Epithelial cell of proximal tubule (primary cell): ENCODE measurements at places on chromosomes 5 and 9.

DNA sequence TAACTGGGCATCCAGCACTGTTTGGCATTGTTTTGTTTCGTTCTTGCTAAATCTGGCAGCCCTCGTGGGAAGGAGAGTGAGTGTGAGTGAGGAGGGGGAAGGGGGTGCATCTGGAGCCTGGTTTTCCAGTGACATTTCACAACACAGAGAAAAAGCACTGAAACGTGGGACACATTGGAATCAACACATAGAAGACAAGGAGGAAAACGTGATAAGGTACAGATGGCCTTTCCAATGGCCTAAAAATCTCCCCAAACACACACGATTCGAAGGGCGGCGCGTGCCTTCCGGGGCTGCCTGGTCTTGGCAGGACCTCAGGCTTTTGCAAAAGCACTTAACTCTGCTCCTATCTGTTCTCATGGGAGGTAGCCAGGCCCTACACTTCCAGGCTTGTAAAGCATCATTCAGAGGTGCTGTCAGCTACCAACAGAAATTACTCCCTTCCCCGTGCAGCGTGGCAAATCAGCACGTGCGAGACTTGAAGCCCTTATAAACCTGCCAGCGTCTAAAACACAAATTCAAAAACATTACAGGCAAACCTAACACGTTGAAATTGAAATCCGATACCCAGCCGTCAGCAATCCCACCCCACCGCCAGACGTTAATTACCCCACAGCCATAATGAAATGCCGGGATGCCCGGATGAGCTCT is 129.4 kb downstream of the OLFM1 start:
- no peak for DNase-seq

DNA sequence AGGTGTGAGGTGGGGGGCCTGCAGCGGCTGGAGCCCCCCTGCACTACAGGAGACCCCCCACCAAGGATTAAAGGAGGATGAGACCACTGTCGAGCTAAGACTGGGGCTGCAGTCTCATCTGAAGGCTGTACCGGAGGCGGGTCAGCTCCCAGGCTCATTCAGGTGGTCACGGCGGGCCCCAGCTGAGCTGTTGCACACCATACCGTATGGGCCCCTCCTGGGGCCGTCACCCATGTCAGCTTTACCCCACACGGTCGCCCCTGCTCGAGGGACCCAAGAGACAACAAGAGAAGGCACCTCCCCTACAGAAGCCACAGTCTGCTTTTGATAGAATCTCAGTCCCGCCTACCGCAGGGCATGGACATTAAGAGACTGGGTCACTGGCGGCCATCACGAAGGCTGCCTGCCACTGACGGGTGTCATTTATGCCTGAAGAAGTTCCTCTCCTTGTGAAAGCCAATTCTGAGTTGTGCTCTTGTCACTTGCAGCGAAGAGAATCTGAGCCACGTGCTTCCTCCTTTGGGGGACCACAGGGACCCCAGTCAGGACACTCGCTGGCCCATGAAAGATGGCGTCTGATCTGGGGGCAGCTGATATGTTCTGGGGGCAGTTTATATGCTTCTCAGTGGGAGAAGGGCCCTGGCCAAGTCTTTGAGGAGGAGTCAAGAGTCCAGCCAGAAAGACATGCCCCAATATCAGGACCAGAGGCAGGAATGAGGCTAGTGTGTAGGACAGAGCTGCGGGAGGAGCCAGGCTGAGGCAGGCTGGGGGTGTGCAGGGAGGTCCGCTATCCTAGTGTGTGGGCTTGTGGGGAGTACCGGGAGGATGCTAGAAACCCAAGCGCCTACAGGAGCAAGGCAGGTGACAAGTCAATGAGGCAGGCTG is 102.4 kb downstream of the ZNF354C start:
- DNase-seq = no peak

GRCh38 chr5:14258840-14259239 is 115.7 kb downstream of the TRIO start:
- DNase-seq = no peak

DNA sequence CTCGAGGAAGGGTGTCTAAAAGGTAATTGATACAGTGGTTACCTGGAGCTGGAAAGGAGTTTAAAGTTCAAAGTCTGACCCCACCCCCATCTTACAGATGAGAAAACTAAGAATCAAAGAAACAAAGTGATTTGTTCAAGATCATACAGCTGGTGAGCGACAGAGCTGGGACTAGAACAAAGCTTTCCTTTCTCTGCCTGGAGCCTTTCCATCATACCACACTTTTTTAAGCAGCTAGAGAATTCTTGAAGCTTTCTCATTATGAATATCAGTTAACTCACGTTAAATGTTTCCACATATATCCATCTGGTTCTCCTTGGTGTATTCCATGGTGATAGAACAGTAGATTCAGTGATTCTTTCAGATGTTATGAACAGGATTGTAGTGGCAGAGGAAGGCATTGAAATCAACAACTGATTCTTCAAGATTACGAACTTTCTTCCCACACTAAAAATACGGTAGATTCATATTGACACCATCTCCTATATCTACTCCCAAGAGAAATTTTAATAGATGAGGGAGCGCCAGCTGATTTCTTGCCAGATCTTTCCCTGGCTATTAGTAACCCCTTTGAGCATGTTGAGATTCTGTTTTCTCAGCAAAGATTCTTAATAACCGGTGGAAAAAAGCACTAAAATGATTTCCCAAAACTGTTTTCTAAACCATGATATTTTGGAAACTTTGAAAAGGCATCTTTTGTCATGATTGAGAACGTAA is 233.7 kb downstream of the ADAMTSL1 start:
- no peak for DNase-seq

DNA sequence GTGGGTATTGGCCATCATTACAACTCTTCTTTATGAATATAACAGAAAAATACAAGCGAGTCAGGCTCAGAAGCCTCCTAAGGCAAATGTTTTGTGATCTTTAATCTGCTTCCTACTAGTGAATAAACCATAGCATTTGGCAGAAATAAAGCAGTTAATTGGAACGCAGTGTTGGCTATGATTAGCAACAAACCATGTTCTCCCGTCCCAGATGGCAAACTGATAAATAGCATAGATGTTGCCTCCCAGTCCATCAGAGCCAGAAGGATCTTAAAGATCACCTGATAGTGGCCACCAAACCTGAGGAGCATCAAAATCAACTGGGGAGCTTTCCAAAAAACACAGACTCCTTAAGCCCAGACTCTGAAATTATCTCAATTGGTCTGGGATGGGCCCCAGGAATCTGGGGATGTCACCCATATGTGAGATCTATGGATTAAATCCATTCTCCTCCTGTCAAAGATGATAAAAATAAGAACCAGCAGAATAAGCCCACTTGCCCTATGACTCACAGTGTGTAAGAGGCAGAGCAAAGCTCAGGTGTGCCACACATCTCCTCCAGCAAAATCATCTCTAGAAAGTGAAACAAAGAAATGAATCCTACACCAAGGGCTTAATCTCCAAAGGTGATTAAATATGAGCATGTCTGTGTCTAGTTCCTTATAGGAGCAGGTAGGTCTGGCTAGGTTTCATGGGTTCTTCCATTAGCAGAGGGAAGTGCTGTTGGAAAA is 50.3 kb downstream of the APBA1 start:
- DNase-seq = no peak

- DNase-seq = no peak
Observed at GRCh38 chr5:147558826-147559225, 49.0 kb upstream of the DPYSL3 start.

GRCh38 chr9:14136646-14137370 is 177.1 kb downstream of the NFIB start:
- no peak for DNase-seq

DNA sequence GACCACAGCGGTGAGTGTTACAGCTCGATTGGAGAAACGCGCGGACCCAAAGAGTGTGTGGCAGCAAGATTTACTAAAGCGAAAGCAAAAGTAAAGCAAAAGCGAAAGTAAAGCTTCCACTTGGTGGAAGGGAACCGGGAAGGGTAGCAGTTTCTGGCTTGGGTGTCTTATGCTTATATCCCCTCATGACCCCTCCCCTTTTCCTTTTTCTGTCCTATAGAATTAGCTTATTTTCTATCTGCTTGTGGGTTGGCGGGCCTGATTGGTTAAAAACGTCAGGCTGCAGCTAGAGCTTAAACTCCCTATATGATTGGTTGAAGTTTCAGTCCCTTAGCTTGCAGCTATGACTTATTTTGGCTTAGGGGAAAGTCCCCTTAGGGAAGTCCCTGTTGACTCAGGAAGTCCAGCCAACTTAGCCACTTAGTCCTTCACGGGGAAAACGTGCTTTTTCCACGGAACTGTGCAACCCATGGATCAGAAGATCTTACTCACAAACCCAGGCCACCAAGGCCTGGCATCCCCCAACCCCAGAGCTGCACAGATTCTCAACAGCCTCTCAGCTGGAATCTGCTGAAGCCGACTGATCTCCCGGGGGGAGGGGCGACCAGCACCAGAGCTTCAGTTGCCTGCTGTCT is 114.2 kb upstream of the ADAMTS16 start:
- DNase-seq = peak; percentile 51

DNA sequence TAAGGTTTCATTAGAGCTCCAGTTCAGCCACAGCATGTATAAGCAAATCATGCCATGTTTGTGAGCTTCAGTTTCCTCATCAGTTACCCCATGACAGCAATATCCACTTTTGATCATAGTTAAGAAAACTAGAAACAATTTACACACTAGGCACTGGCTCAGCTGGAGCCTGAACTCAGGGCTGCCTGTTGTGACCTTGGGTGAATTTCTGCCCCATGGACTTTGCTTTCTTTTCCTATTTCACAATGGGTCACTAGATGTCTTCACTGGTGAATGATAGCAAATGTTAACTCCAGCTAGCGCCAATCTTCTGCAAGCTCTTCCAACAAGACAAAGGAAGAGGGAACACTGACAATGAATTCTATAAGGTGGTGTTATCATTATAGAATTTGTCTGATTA is 233.3 kb upstream of the TRIM32 start:
- no peak for DNase-seq

DNA sequence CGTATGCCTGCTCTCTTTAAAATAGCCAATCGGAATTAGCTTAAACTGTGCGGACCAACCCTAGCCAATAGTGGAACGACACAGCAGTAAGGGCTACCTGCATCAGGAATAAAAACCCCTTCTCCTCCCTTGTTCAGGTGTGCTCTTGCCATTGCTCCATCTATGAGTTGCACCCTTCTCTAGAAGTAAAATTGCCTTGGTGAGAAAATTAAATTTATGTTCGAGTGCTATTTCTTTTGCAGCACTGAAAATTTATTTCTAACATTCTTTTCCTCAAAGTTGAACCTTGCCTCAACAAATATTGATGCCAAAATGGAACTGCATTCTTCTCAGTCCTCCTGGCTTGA is 102.5 kb upstream of the SHB start:
- no peak for DNase-seq

DNA sequence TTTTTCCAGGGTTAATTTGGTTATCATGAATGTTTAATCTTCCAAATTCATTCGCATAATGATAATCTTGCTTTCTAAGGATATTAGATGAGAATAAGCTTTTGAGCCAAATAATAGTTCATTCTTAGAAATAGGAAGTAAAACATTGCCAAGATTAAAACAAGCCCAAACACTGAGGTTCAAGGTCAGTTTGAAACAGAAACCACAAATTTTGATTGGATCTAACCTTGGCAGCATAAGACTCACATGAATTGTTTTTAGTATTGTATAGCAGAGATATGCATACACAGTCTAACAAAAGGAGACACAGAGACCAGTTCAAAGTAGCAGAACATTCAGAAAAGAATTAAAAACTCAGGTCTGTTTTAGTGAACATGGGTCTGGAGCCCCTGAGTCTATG is 43.4 kb upstream of the VCAN start:
- no peak for DNase-seq

GRCh38 chr9:92026206-92027002 is 76.4 kb upstream of the ROR2 start:
- DNase-seq = no peak

DNA sequence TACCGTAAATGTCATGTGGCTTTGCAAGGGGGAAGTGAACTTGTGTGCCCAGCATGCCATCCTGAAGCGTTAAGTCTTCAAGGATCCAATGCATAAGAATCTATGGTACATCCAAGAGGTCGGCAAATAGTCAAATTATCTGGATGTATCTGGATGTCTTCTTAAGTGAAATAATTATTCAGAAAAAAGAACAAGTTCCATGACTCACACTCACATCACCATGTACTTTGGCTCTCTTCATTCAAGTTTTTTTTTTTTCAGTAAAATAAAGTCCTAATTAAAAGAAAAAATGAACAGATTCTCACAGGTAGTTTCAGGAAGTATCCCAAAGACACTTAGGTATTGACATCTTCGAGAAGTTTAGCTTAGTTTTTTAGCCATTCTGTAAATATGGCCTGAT is 62.7 kb upstream of the MEGF10 start:
- DNase-seq = no peak

- DNase-seq = no peak
Observed at GRCh38 chr5:82290908-82291307, 12.8 kb upstream of the RPS23 start.

DNA sequence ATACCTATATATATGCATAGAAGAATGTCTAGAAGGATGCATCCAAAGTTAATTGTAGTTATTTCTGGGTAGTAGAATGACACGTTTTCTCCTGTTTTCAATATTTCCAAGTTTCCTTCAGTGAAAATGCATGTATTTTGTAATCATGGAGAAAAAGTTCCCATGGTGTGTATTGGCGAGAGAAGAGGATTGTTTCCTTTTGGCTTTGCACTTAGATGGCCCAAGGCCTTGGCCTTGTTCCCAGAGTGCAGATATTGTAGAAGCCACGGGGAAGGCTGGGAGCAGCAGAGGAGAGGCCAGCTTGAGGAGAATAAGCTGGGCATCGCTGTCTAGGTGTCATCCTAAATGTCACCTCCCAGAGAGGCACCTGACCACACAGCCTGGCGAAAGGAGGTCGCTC is 44.0 kb downstream of the IRF1 start:
- DNase-seq = no peak

DNA sequence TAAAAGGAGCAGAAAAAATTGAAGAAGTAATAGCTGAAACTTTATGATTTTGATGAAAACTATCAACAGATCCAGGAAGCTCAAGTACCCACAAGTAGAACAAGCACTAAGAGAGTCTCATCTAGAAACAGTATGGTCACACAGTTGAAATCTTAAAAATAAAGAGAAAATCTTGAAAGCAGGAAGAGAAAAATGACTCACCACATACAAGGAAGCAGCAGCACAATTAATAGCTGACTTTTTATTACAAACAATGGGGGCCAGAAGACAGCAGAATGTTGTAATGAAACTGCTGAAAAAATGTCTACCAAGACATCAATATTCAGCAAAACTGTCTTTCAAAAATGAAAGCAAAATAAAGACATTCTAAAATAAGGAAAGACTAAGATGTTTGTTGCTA is 1108.3 kb upstream of the DMAC1 start:
- no peak for DNase-seq

DNA sequence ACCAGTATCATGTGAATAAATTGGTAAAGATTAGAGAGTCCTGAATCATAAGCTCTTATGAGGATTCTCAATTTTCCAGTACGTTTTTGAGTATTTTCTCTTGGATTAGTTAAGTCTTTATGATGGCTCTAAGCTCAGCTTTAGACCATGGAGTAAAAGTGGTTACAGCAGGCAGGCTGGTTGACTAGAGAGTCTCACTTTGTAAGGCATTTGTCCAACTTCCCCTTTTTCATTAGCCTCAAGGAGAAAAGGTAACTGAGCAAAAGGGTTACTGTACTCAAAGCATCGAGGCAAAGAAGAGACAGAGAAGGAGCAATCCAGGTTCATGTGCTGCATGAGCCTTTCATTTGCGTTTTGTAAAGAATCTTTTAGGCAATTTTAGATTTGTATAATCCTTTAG is 8.5 kb downstream of the NOP16 start:
- DNase-seq = no peak
